GM12878 (cell line): ENCODE measurements at places on chromosomes 11 and 22.
A peak's percentile ranks its signal among the peaks of the same experiment; 100 is the strongest.

DNA sequence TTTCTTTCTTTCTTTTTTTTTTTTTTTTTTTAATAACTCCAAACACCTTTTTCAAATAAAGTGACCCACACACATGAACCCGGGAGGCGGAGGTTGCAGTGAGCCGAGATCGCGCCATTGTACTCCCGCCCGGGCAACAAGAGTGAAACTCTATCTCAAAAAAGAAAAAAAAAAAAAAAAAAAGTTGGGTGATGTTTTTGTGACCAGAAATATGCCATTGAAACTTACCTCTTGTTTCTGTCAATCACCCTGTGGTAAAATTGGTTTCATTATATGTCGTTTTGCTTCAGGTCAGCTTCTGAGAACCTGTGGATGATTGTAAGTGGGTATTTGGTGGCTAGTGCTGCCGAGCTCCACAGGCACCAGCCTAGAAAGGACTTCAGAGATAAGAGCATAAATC lies 238.8 kb downstream of the TBC1D22A start:
- DNase-seq = peak; percentile 59

DNA sequence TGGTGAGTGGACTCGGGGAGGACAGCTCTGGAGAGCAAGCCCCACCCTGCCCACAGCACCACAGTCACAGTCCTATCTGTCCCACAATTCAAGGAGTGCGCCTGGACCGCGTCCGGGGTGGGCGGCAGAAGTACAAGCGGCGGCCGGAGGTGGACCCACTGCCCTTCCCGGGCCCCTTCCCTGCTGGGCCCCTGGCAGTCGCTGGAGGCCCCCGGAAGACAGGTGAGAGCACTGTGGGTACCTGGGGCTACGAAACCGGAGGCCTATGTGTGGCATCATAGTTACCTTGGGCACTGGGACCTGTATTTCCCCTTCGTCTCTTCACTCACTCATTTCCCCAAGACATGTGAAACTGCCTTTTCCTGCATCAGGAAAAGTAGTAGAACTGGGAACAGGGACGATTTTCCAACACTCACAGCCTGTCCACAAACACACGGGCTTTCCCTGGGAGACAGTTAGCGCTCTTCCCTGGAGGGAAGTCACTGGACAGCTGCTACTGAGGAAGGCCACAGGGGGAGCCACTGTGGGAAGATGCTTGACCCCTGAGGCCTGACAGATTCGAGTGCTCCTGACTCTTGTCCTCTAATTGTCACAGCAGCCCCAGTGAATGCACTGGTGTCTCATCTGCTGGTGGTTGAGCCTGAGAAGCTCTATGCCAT lies 3.1 kb downstream of the TRMT112 start:
- no peak for DNase-seq

GRCh38 chr22:29767171-29768051 lies at the start of gene UQCR10:
Gene UQCR10 (plus strand): TSS chr22:29767369. CDS start chr22:29767399, 30 bp downstream.
- DNase-seq = no peak

GRCh38 chr11:777288-778255 lies at the start of gene GATD1:
Gene GATD1 (minus strand): TSS chr11:777487. CDS start chr11:777462, 25 bp downstream.
- peak; percentile 44 for DNase-seq

DNA sequence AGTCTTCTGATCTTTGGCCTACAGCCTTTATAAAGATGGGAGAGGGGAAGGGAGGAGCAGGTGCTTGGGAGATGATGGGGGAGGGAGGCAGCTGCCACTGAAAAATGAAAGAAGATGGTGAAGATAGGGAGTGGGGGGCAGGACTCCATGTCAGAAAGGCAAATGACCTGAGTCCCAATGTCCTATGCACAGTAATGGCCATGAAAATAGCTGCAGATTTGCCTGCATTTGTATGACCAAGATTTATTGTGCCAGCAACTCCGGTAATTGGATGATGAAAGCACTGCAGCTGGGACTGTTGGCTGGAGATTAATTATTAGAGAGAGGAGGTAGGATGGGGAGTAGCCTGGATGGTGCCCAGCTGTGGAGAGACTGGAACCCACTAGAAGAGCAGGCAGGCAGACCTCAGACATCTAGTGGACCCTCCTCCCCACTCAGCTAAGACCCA lies 36.1 kb downstream of the NEU3 start:
- DNase-seq = no peak

DNA sequence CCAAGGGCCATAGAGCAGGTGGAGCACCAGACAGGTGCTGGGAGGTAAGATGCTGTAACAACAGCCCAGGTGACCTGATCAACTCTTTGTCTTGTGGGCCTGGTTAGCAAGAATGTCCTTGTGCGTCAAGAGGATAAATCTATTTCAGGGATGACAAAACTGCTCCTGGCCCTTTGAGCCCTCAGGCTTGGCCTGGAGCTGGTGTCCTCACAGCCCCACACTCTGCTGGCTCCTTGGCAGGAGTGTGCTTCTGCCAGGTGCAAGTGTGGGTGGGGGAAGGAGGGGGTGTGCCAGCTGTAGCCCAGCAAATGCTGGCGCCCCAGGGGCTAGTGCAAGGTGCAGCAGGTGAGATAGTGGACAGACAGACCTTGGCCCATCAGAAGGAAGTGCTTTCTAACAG lies 19.5 kb downstream of the AMPD3 start:
- DNase-seq = no peak

DNA sequence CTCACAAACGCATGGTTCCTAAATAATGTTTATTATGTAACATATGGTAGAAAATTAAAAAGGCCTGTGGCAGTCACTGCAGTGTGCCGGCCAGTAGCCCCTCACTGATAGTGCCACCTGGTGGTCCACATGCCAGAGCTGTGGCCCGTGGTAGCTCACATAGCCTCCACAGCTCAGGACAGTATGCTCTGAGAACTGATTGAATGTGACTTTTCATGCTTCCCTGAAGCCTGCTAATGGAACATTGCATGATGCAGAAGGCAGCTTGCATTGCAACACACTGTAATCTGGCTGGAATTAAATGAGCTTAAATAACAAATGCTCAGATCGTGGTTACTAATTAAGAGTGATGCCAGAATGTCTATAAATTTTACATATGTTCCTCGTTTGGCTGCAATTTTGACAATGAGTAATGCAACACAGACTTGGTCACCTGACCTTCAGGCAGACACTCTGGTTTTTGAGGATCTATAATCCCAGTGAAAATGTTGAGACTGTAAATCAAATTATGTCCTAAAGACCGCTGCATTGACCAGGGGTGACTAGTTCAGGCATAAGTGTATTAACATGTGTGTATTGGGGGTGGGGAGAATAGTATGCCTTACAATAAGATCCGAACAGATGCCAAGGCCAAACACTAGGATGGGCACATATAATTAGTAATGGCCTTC lies 566.4 kb downstream of the METTL15 start:
- DNase-seq = no peak
